ENCODE measurements at places on chromosomes 1 and 21. TPM values are rescaled to one million over a fixed set of nuclear protein-coding genes. Genes with fewer than 3 reads are reported as not detected.
A peak's percentile ranks its signal among the peaks of the same experiment; 100 is the strongest.

The LAPTM5 gene
- total RNA-seq, result 474 TPM

The SNX7 gene
- total RNA-seq, result not detected

The FAM177B gene
- total RNA-seq, result not detected

The S100B gene
- total RNA-seq, result 15.8 TPM

The ESPN gene
- 1.7 TPM for total RNA-seq

The FAM151A gene
- not detected for total RNA-seq

The KCNA3 gene
- total RNA-seq, result 74.0 TPM

DNA sequence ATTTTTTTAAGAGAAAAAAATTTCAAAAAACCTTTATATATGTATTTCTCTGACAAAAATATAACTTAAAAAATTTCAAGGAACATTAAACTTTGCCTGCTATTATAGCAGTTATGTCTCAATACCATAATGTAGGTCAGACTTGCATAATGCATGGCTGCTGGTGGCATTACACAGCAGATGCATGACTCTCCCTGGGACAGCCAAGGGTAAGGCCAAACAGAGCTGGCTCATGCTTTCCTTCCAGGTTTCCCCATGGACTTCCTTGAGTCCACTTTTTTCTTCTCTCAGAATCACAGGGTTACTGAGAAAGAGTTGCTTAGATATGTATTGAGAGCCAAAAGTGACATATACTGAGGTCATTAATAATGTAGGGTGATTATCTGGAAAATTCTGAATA lies 43.7 kb downstream of the RHOU start:
- DNase-seq, result no peak

- DNase-seq, result no peak
These were observed 227.9 kb downstream of the KCNH1 start for GRCh38 chr1:210905944-210906453.

- DNase-seq, result no peak
These were observed 61.6 kb upstream of the QSOX1 start for GRCh38 chr1:180092931-180093650.

GRCh38 chr1:2595812-2596529 lies 9.4 kb downstream of the PRXL2B start:
- no peak for DNase-seq

GRCh38 chr21:26748066-26748465 lies 97.1 kb downstream of the ADAMTS1 start:
- no peak for DNase-seq

DNA sequence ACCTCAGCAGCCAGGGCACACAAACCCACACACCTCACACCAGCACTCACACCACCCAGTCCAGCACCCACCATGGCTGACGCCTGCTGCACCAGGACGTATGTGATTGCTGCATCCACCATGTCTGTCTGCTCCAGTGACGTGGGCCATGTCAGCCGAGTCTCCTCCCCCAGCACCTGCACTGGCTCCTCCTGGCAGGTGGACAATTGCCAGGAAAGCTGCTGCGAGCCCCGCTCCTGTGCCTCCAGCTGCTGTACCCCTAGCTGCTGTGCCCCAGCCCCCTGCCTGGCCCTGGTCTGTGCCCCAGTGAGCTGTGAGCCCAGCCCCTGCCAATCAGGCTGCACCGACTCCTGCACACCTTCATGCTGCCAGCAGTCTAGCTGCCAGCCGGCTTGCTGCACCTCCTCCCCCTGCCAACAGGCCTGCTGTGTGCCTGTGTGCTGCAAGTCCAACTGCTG lies at the start of gene KRTAP10-8:
Gene KRTAP10-8, plus strand, starts transcription at position 51 of the 458 bp plus-strand sequence. Its CDS starts 22 bp downstream, at position 73.
- DNase-seq, result no peak

- DNase-seq, result no peak
These were observed 83.9 kb downstream of the ST6GALNAC5 start for GRCh38 chr1:76951153-76951552.

DNA sequence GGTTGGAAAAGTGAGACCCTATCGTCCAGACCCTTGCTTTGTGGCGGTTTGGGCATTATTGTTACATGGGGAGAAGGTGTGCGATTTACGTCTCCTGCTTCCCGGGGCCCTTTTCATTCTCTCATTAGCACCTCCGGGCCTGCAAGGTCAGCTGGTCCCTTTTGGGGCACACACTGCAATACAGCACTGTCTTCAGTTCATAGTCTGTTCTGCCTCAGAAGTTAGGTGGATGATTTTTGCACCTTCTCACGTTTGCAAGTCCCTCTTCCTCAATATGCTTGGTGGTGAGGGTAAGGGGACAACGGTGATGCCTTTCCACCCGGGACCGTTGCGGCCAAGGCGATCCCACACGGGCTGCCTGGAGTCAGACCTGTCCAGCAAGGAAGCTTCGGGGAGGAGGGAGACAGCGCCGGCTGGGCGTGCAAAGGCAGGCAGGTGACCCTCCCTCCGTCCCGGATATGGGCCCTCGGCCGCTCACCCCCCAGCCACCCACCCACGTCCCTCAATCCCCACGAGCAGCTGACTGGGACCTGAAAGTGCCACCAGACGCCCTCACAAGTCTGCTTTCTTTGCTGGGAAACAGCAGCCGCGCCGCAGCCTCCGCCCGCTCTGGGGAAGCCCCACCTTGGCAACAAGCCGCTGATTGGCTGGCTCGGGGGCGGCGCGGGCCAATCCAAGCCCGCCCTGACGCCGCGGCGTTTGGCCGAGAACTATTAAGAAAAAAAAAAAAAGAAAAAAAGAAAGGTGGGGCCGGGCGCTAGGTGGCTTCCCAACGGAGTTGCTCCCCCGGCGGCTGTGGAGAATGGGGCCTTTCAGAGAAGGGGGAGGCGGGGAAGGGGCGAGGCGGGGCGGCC lies 21.7 kb downstream of the BTG2 start:
- DNase-seq, result peak; percentile 95

DNA sequence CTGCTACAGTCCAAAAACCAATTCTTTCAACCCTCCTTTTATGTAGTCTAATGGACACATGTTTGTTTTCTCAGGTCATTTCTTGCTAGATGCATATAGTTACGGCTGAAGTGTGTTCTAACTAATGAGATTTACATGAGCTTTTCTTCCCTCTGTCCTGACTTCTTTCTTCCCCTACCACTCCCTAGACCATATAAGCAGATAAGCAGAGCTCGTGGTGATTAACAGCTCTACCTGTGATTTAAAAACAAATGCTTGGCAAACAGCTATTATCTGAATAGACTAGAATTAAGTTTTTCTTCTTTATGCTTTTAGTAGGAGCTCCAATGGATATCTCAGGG lies 18.6 kb downstream of the KHDRBS1 start:
- DNase-seq, result no peak

GRCh38 chr1:115313182-115313581 lies 24.9 kb downstream of the NGF start:
- DNase-seq, result no peak

DNA sequence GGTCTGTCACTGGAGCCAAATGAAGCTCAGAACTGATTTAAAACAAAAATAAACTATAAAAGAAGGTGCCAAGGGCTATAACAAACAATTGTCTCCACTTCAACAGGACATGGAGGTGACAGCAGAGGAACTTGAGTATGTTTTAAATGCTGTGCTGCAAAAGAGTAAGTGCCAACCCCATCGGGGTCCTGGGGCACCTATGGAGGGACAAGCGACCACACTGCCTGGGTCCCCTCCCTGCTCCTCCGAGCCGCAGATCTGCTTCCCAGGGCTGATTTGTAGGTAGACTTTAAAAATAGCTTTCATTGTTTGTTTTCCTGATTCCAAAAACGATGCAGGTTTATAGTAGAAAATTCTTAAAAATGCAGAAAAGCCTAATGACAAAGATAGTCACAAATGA lies 42.8 kb downstream of the CAPN9 start:
- no peak for DNase-seq

- peak; percentile 49 for DNase-seq
These were observed 124.5 kb downstream of the ZNF648 start for GRCh38 chr1:181936768-181937581.

- DNase-seq, result peak; percentile 79
These were observed 58.4 kb upstream of the CACNA1E start for GRCh38 chr1:181424786-181425403.

DNA sequence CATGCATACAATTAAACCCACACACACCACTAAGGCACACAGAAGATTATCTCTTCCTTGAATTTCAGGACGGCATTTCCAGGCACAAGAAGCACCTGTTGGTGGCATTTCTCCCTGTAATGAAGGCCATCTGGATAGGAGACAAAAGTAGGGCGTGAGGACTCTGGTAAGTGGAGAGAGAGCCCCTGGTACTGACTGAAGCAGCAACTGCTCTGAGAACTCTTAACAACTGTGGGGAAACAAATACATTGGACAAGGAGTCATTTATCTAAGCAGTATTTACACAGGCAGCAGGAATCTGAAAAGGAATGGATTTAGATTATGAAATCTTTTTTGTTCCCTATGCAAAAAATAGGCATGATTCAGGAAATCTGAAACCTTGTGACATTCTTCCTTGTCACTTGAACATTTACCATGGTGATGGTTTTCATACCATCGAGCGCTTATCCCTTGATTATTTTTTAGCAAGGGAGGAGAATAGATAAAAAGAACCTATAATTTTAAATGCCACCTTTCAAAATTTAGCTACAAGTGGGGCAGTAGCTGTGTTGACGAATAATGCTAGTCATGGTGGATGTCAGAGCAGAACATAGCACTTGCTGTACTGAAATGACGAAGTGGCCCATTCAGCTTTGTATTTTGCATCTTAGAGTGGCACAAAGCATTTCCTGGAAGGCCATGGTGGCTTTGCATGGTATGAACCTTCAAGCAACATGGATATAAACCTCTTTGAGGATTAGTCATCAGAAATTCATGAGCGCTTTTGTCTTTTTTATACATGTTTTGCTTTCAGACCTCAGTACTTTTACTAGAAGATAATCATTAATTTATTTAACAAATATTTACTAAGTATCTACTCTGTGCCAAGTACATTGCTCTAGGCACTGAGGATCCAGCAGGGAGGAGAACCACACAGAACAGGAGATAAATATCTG lies 362.0 kb downstream of the ADGRL2 start:
- no peak for DNase-seq

GRCh38 chr1:27883536-27883935 lies 11.2 kb downstream of the THEMIS2 start:
- DNase-seq, result no peak

GRCh38 chr1:183622884-183623785 lies 12.4 kb downstream of the ARPC5 start:
- peak; percentile 36 for DNase-seq

DNA sequence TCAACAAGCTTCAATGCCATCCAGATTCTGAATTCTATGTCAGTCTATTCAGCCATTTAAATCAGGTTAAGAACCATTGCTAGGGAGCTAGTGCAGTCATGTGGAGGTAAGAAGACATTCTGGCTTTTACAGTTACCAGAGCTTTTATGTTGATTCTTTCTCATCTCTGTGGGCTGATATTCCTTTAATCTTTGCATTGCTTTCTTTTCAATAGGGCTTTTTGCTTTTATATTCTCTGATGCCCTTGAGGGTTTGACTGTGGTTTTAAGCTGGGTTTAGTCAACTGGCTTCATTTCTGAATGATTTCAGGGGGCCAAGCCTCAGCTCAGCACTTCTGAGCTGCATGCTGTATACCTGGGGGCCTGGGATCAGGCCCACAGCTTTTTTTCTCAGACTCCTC lies 51.0 kb upstream of the GORAB start:
- DNase-seq, result no peak

GRCh38 chr1:6367381-6368012 lies 26.1 kb downstream of the ACOT7 start:
- DNase-seq, result no peak

DNA sequence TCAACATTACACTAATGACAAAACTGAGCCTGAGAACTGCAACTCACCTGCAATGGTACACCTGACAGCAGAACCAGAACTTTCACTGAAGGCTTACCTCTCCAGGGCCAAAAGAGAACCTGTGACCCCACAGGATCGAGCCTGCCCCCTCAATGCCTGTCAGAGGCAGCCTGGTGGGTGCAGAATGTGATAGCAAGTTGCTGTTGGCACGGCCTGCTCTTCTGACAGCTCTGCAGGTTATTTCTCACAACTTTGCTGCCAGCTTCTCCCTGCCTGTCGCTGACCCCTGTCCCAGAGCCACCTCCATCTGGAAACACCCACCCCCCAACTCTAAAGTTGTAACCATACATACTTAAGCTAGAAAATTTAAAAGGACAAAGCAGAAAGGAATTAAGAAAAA lies 35.2 kb downstream of the HIVEP3 start:
- DNase-seq, result no peak

GRCh38 chr1:9080705-9081291 lies 11.4 kb upstream of the SLC2A5 start:
- DNase-seq, result no peak

GRCh38 chr21:43333298-43334062 lies 93.5 kb downstream of the SIK1 start:
- DNase-seq, result no peak

- DNase-seq, result no peak
These were observed 85.2 kb downstream of the UCK2 start for GRCh38 chr1:165912638-165913037.

DNA sequence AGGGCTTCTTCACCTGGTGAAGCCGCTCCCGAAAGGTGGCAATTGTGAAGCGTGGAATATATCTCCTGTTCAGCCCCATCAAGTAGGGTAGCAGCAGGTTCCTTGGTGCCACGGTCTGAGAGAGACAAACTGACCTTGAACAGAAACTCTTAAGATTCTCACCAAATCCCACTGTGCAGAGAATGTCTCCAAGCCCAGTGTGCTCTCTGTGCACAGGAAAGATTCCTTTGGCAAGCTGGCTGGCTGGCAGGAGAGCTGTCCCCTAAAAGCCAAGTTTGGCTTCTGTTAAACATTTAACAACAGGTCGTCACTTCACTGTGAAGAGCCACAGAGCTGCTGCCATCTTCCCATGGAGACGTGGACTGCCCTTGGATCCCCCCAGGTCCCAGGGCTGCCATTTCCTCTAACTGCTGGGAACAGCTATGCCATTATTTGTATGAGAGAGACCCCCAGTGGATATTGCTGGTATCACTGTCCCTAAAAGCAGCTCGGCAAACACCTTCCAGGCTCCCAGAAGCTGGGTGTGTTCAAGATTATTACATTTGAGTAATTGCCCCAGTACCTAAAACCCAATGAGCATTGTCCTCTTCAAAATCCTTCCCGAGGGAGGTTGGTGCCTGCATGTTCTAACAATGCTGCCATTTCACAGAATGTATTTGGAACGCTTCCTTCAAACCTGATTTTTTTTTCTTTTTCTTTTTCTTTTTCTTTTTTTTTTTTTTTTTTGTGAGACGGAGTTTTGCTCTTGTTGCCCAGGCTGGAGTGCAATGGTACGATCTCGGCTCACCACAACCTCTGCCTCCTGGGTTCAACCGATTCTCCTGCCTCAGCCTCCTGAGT lies 71.8 kb downstream of the CD58 start:
- DNase-seq, result peak; percentile 46

DNA sequence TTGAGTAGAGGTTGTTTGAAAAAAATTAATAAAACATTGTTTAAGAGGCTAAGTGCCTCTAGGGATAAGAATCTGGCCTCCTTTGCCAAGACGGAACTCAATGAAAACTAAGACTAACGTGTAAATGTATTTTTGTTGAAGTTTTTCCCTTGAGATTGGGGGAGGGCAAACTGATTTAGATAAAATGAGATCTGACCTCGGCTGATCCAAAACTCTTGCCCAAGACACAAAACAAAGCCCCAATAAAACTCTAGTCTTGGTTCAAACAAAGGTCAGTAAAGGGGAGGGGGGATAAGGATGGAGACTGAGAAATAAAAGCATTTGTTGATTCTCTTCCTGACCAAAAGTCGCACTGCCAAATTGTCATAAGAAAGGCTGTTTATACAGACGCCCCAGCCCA lies 134.8 kb upstream of the DPT start:
- no peak for DNase-seq

GRCh38 chr1:53066488-53066887 lies 4.5 kb downstream of the PODN start:
- no peak for DNase-seq

- no peak for DNase-seq
These were observed 22.8 kb downstream of the PHC2 start for GRCh38 chr1:33408093-33408436.
